ENCODE measurements at places on chromosomes 1 and 21.

GRCh38 chr21:35314857-35315582, 265.9 kb upstream of the RUNX1 start:
- DNase-seq = no peak

- no peak for DNase-seq
Measured at GRCh38 chr21:34570313-34570712, 44.6 kb downstream of the RCAN1 start.

GRCh38 chr1:178743801-178744200, 18.8 kb downstream of the RALGPS2 start:
- no peak for DNase-seq

DNA sequence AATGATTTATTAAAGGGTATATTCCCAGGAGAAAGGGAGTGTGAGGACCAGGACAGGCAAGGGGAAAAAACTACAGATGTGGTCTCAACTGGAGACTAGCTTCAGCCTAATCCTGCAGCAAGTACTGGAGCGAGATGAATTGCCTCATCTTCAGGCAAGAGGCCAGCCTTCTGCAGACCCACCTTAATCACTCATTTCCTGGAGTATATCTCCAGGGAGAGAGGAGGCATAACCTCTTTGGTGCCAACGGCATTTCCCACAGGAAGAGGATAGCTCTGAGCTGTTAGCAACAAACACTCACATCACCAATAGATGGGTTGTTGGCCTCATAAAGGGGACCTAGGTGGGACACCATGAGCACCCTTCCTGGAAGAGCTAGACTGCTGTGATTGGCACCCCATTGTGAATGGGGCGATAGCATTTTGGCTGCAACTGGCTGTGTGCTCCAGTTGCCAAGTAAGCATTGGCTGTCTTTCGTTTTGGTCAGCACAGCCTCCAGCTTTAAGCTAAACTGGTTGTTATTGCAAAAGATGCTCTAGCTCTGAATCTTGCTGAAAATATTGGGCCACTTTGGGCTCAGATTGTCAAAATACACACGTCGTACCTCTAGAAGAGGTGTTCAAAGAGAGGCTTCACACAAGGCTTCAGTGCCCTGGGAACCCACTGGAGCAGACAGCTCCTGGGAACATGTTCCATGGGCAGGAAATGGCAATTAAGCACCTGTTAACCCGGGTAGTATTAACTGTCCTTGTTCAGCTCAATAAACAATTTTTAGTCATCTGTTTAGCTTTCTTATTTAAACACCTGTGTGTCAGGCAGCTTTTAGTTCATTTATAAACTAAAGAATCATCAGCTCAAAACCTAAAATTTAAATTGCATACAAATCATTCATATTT, 314.8 kb upstream of the C1orf87 start:
- DNase-seq = peak; percentile 23

DNA sequence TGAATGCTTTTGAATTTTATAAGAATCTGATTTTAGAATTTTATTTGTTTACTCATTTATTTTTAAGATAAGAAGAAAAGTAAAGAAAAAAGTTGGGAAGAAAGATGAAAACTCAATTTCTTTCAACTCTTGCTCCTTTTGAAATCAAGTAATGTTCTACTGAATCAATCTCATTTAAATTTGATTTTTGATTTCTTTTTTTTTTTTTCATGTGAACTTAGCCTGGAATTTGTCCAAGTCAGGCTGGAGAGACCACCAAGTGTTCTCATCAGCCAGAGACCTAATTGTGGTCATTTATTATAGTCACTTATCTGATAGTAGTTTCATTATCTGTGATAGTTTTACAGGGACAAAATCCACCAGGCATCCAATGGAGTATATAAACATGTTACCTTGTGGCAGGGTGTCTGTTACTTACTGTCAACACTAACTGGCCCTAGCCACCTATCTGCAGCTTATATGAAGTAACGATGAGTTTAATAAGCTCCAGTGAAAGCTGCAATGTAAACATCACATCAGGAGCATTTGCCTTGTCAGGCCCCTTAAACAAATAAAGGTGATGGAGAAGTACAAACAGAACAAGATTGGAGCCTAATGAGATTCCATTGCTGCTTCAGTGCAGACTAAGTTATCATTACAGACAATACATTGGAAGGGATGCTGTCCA, 39.2 kb downstream of the HLX start:
- no peak for DNase-seq

GRCh38 chr1:19776287-19776686, 23.4 kb downstream of the TMCO4 start:
- no peak for DNase-seq

- DNase-seq = peak; percentile 95
Measured at GRCh38 chr1:201309416-201309815, 26.1 kb downstream of the PKP1 start.

GRCh38 chr1:107941123-107941522, 23.9 kb downstream of the VAV3 start:
- no peak for DNase-seq

- peak; percentile 54 for DNase-seq
Measured at GRCh38 chr1:29453502-29454240, 217.3 kb downstream of the PTPRU start.

GRCh38 chr1:7207875-7208646, 422.8 kb downstream of the CAMTA1 start:
- DNase-seq = peak; percentile 61

DNA sequence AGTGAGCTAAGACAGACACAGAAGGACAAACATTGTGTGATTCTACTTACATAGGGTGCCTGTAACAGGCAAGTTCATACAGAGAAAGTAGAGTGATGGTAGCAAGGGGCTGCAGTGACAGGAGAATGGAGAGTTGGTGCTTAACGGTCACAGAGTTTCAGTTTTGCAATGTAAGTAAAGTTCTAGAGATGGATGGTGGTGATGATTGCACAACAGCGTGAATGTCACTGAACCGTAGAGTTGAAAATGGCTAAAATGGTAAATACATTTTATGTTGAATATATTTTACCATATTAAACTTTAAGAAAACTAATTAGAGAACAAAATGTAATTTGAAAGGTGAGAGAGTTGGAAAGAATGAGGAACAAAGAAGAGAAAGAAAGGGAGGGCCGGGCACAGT, 8.7 kb downstream of the CFAP107 start:
- DNase-seq = no peak

- DNase-seq = no peak
Measured at GRCh38 chr1:201023920-201024624, 558 bp upstream of the KIF21B start.

- no peak for DNase-seq
Measured at GRCh38 chr1:63799307-63799706, 25.5 kb downstream of the ROR1 start.

GRCh38 chr1:225813214-225813964, 3.5 kb downstream of the EPHX1 start:
- peak; percentile 84 for DNase-seq

GRCh38 chr1:203331224-203331623, 19.7 kb downstream of the FMOD start:
- no peak for DNase-seq

GRCh38 chr1:204123376-204123775, 28.5 kb downstream of the ETNK2 start:
- no peak for DNase-seq

- DNase-seq = no peak
Measured at GRCh38 chr1:16015960-16016901, 1.6 kb downstream of the HSPB7 start.

DNA sequence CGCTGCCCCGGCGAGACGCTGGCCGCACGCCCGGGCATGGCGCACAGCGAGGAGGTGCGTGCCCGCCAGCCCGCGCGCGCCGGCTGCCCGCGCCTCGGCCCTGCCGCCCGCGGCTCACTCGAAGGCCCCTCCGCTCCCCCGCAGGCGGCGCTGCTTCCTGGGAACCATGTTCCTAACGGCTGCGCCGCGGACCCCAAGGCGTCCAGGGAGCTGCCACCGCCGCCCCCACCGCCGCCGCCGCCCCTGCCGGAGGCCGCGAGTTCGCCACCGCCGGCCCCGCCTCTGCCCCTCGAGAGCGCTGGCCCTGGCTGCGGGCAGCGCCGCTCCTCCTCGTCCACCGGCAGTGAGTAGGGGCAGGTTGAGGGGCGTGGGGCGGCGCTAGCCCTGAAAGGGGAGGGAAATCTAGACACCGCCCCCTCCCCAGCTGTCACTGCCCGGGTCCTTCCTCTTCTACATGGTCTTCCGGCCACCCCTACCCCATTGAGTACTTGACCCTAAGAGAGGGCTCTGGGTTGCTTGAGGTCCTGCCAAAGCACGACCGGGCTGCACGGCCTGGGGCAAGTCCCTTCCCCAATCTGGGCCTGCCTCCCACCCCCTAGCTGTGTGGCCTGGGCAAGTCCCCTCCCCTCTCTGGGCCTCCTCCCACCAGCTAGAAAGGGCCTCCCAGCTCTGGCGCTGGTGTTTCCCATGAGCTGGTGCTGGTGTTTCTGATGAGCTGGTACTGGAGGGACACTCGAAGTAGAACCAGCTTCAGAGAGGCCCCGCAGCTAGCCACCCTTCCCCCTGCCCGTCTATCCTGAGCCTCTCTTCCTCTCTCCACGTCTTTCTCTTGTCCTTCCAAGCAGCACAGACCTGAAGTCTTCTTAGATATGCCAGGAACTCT, 17.0 kb downstream of the TNFRSF25 start:
- DNase-seq = no peak

DNA sequence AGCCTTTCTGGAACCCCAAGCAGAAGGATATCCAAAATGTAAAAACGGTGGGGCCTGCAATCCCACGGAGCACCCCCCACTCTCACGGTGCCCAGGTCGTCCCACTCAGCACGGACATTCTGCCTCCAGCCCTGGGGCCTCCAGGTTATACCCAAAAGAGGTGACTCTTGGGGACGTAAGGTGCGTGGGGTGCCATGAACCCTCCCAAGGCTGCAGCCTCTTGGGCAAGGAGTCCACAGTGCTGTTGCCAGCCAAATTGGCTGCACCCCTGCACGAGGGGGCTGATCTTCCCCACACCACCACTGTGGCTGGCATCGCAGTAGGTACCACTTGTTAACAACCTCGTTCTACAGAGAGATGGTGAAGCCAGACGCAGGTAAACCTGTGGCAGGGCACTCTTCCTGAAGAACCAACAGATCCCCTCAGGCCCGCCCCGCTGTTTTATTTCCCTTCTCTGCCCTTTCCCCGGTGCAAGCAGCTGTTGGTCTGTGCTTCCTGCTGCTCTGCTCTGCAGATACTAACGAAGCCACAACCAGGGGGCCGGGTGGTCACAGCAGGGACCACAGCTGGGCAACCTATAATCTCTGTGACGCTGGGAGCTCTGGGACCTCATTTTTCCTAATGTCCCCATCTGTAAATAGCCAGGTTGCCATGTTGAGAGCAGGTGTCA, 8.7 kb downstream of the TFF3 start:
- DNase-seq = no peak

GRCh38 chr1:205918955-205919746, 24.1 kb downstream of the SLC26A9 start:
- peak; percentile 82 for DNase-seq

DNA sequence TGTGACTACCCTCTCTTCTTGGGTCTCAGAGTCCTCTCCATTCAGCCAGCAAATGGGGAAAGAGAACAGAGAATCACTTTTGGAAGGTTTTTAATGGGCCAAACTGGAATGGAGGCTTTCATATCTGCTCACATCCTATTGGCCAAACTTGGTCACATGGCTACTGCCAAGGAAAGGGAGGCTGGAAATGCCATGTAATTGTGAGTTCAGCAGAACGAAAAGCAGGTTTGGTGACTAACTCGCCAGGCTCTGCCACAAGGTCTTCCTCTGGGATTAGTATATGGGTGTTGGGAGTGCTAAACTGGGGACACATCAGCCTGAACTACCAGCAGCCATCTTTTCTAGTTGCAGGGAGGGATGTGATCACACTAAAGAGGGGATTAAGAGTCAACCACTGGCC, 19.2 kb downstream of the RD3 start:
- DNase-seq = no peak

DNA sequence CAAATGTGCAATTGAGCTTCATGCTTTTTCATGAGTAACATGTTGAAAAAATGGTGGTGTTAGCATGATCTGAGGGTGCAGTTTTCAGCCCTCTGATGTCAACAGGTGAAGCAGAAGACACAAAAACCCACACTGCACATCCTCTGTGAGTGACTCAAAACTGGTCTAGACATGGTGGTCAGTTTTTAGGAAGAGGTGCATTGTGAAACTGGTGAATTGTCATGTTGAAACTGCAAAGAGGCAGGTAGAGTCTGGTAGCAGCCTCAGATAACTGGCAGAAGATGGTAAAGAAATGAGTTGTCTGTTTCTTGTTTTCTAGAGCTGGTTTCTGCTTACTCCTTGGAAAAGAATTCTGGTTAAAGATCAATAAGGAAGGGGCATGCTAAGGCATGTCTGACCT, 97.3 kb upstream of the HMCN1 start:
- DNase-seq = no peak

DNA sequence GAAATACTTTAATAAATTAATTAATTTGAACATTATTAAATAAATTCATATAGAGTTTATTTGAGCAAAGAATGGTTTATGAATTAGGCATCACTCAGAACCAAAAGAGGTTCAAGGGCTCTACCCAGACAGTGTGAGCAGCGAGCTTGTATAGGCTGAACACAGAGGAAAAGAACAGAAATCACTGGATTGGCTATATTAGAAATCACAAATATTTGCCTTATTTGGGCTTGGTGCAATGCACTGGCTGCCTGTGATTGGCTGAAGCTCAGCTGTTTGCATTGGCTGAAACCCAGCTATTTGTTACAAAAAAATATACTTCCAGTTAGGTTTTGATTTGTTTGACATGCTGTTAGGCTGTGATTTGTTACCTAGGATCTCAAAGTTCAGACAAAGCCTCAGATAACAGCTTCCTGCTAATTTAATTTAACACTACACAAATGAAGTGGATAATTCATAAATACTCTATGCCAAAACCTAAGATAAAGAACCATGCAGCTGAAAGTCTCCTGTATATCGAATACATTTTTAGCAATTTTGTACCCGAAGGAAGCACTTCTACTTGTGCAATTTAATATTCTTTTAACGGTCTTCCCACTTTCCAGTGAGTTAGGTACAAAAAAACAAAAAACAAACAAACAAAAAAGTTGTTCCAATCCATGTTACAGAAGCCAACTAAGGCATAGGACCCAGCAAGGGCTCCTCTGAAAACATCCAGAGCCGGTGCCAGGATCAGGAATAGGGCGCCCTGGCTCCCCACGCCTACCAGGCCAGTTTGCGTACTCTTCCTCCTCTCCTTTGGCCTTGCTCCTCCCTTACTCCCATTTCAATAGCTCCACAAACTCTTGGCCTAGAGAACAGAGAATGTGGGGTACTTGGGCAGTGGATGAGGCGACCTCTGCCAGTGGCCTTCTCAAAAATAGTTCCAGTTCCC, 179.1 kb downstream of the DUSP10 start:
- no peak for DNase-seq

- DNase-seq = no peak
Measured at GRCh38 chr21:28959367-28960099, 33.1 kb downstream of the LTN1 start.

- DNase-seq = peak; percentile 10
Measured at GRCh38 chr1:82464362-82465001, 663.7 kb downstream of the ADGRL2 start.
